Heart left ventricle (tissue), 16 donors: ENCODE measurements at places on chromosomes 11 and 22. TPM values are rescaled to one million over a fixed set of nuclear protein-coding genes. Genes with fewer than 3 reads are reported as not detected.

- H3K4me3 ChIP-seq, result peak overlapping the region; percentile 37
- DNase-seq, result no peak
- no peaks in the 10 kb centered on the region for H3K27me3 ChIP-seq
- peak overlapping the region; percentile 89 for H3K27ac ChIP-seq
- peaks cover 78% of the 10 kb centered on the region for H3K4me1 ChIP-seq
- no peaks in the 10 kb centered on the region for H3K36me3 ChIP-seq
These were observed 114.7 kb downstream of the RBFOX2 start for GRCh38 chr22:35913925-35914324.

- H3K27me3 ChIP-seq, result no peaks in the 10 kb centered on the region
- no peaks in the 10 kb centered on the region for H3K36me3 ChIP-seq
- no peak overlapping the region for H3K4me3 ChIP-seq
- H3K4me1 ChIP-seq, result no peaks in the 10 kb centered on the region
- no peak overlapping the region for H3K27ac ChIP-seq
- no peak for DNase-seq
These were observed 41.4 kb downstream of the MS4A2 start for GRCh38 chr11:60129853-60130252.

GRCh38 chr11:65863889-65864705, 3.9 kb downstream of the MUS81 start:
- H3K27me3 ChIP-seq, result no peaks in the 10 kb centered on the region
- DNase-seq, result no peak
- no peak overlapping the region for H3K4me3 ChIP-seq
- H3K27ac ChIP-seq, result no peak overlapping the region
- H3K4me1 ChIP-seq, result peaks cover 30% of the 10 kb centered on the region

The OR52I2 gene
- not detected for total RNA-seq

- no peak overlapping the region for H3K4me3 ChIP-seq
- H3K4me1 ChIP-seq, result peaks cover 20% of the 10 kb centered on the region
- no peaks in the 10 kb centered on the region for H3K27me3 ChIP-seq
These were observed 11.3 kb downstream of the TRIM66 start for GRCh38 chr11:8671193-8671612.

GRCh38 chr11:1565173-1565903, 6.7 kb downstream of the DUSP8 start:
- H3K27ac ChIP-seq, result no peak overlapping the region
- H3K4me3 ChIP-seq, result no peak overlapping the region
- DNase-seq, result no peak
- H3K4me1 ChIP-seq, result peaks cover 27% of the 10 kb centered on the region

DNA sequence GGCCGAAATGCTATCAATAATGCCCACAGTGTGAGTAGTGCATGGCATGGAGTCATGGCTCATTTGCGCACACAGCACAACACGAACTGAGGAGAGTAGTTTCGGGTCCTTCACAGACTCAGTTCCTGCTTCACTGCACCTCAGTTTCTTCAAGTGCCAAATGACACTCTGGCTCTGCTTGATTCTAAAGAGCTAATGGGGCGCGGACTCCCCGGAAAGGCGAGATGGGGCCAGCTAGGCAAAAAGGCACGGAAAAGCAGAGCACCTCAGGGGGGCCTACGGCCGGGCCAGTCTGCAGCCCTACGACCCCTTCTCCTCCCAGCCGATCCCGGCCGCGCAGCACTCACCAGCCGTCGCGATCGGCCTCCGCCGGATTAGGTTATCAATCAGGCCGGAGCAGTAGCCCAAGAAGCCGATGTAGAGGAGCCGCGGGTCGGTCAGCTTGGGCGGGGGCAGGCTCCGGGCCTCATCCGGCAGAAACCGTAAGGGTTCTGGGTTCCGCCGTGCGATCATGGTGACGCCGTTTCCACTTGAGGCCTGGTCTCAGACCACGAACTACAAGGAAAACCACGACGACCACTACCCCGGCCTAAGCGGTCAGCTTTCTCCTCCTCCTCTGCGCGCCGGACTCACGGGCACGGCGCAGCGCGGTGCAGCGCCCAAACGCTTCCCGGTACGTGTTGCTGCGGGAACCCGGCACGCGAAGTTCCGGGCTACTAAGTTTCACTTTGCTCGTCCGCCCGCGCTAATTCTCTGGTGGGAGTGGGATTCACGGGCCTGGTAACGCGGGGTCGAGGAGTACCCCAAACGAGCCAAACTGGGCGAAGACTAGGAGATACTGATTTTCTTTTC, at the start of gene NDUFC2:
TSS of gene NDUFC2 (minus strand) at position 631 of the 852 bp plus-strand sequence. CDS start at position 513, 118 bp downstream.
- H3K4me1 ChIP-seq, result peaks cover 15% of the 10 kb centered on the region
- H3K27me3 ChIP-seq, result no peaks in the 10 kb centered on the region
- H3K4me3 ChIP-seq, result peak within 1 kb of the TSS; percentile 89
- peak within 1 kb of the TSS; percentile 87 for H3K27ac ChIP-seq
- no peaks in the 10 kb centered on the region for H3K36me3 ChIP-seq

The ZBTB16 gene
- 122 TPM for total RNA-seq

GRCh38 chr22:49944399-49944891, 16.1 kb upstream of the PIM3 start:
- H3K36me3 ChIP-seq, result no peaks in the 10 kb centered on the region
- H3K27ac ChIP-seq, result no peak overlapping the region
- H3K4me3 ChIP-seq, result no peak overlapping the region
- no peaks in the 10 kb centered on the region for H3K27me3 ChIP-seq
- no peak for DNase-seq

The IL10RA gene
- total RNA-seq, result 4.4 TPM

DNA sequence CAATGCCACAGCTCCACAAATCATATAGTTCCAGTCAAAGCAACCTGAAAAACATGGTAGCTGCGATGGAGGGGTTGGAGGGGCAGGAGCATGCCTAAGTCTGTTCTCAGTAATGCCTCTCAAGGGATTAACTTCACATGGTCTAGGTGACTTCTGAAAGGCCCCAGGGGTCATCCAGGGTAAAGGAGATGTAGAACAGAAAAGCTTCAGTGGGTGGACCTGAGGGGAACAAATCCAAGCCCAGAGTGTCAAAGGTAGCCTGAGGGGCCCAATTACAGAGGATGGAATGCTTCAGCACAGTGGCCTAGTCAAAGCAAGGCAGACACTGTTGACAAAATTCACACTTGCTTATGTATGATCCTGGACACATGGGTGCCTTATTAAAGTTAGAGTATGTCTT, 23.3 kb downstream of the OR4D9 start:
- no peaks in the 10 kb centered on the region for H3K27me3 ChIP-seq
- no peaks in the 10 kb centered on the region for H3K4me1 ChIP-seq
- DNase-seq, result no peak
- no peaks in the 10 kb centered on the region for H3K36me3 ChIP-seq

The NLRP14 gene
- not detected for total RNA-seq

The IL17REL gene
- total RNA-seq, result not detected

DNA sequence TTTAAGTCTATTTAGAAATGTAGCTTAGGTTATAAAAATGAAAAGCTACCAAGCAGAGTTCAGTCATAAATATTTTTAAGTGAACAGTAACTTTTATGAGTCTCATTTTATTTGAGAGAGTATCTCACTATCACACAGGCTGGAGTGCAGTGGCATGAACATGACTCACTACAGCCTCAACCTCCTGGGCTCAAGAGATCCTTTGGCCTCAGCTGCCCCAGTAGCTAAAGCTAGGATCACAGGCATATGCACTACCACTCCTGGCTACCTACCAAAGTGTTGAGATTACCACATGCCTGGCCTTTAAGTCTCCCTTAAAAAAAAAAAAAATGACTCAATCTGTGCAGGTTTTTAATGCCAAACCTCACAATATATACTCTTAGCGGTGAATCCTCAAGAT, 34.7 kb upstream of the CLNS1A start:
- peaks cover 2% of the 10 kb centered on the region for H3K36me3 ChIP-seq
- H3K27ac ChIP-seq, result peak overlapping the region; percentile 23
- no peak for DNase-seq
- H3K4me1 ChIP-seq, result no peaks in the 10 kb centered on the region

- peaks cover 2% of the 10 kb centered on the region for H3K4me1 ChIP-seq
- DNase-seq, result no peak
- no peak overlapping the region for H3K27ac ChIP-seq
- no peaks in the 10 kb centered on the region for H3K27me3 ChIP-seq
These were observed 9.5 kb downstream of the JAML start for GRCh38 chr11:118215262-118215661.

The OR52A5 gene
- total RNA-seq, result not detected

GRCh38 chr11:44312876-44313275, 2.9 kb upstream of the ALX4 start:
- no peak overlapping the region for H3K4me3 ChIP-seq
- DNase-seq, result no peak
- H3K27me3 ChIP-seq, result peaks cover 87% of the 10 kb centered on the region
- peaks cover 26% of the 10 kb centered on the region for H3K4me1 ChIP-seq
- no peak overlapping the region for H3K27ac ChIP-seq

- no peaks in the 10 kb centered on the region for H3K36me3 ChIP-seq
- no peak for DNase-seq
- peaks cover 39% of the 10 kb centered on the region for H3K4me1 ChIP-seq
- no peak overlapping the region for H3K4me3 ChIP-seq
- H3K27ac ChIP-seq, result no peak overlapping the region
These were observed 68.8 kb downstream of the LRRC32 start for GRCh38 chr11:76601724-76602123.

DNA sequence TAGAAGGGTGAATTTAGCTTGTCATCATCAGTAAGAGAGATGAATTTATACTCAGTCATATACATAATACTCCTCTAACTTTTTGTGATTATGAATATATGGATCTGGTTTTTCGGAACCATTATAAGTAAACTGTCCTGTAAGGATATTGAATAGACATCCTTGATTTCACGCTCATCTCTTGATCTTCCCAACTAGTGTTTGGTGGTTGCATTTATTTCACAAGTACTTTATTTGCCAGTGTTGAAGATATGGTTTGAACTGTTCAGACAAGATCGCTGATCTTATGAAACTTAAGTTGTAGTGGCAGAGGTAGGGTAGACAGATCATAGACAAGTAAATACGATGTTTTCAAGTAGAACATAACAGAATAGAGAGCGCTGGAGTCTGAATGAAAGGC, 3.0 kb downstream of the FBXO7 start:
- H3K4me3 ChIP-seq, result no peak overlapping the region
- no peak overlapping the region for H3K27ac ChIP-seq
- peaks cover 8% of the 10 kb centered on the region for H3K4me1 ChIP-seq
- H3K27me3 ChIP-seq, result no peaks in the 10 kb centered on the region
- DNase-seq, result no peak

- no peaks in the 10 kb centered on the region for H3K27me3 ChIP-seq
- peaks cover 23% of the 10 kb centered on the region for H3K4me1 ChIP-seq
- no peak overlapping the region for H3K4me3 ChIP-seq
These were observed 1.9 kb upstream of the AP1B1 start for GRCh38 chr22:29390270-29390669.

DNA sequence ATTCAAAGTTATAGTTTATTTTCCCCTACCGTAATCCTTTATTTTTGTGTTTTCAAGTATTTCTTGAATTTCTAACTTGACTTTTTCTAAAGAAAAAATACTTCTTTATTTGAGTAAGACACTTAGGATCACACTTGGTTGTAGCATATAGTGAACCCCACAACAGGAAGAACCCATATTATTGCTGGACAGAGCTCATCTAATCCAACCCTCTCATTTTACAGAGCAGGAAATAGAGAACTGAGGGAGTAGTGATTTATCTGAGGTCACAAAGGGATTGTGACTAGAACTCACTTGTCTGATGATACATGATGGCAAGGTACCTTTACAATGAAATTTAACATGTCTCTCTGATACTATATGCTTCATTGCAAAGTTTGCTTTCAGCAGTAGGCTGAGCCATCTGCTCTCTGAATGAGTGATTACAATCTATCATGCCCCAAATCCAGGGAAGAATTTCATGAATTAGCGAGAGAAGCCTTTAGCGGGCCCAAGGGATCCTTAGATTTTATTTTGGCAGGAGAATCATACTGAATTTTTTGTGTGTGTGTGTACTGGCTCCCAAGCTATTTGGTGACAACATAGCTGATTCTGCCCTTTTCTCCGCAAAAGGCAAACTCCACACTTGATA, 9.8 kb downstream of the SLC17A6 start:
- no peaks in the 10 kb centered on the region for H3K36me3 ChIP-seq
- no peak for DNase-seq
- no peak overlapping the region for H3K27ac ChIP-seq
- peaks cover under 1% of the 10 kb centered on the region for H3K4me1 ChIP-seq
- no peak overlapping the region for H3K4me3 ChIP-seq

The TCN1 gene
- not detected for total RNA-seq

- no peak for DNase-seq
- no peaks in the 10 kb centered on the region for H3K36me3 ChIP-seq
- H3K4me3 ChIP-seq, result no peak overlapping the region
- H3K4me1 ChIP-seq, result peaks cover 6% of the 10 kb centered on the region
These were observed 213.3 kb downstream of the CADM1 start for GRCh38 chr11:115290893-115291292.

DNA sequence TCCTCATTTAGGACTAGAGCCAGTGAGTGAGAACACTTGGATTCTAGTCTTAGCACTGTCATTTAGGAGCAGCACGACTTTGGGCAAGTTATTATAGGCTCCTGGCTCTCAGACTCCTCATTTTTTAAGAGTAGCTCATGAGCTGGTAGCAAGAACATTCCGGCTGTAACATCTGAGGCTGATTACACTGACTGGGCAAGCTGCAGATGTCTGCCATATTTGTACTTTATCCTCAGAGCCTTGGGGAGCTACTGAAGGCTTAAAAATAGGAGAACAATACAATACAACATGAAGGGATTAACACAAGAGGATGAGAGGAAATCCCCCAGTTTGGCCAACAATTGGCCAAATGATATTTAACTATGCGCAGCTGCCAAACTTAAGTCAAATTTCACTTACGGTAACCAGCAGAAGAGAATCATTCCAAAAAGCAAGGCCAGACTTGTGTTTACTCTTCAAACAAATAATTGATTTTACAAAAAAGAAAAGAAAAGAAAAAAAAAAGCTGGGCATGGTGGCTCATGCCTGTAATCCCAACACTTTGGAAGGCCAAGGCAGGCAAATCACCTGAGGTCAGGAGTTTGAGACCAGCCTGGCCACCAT, 113.1 kb upstream of the ARHGAP42 start:
- H3K27ac ChIP-seq, result no peak overlapping the region
- H3K27me3 ChIP-seq, result no peaks in the 10 kb centered on the region
- no peak for DNase-seq
- no peaks in the 10 kb centered on the region for H3K36me3 ChIP-seq

GRCh38 chr11:35035894-35036408, 103.0 kb upstream of the CD44 start:
- no peak overlapping the region for H3K27ac ChIP-seq
- H3K4me3 ChIP-seq, result no peak overlapping the region
- DNase-seq, result no peak

The APOBEC3B gene
- 2.1 TPM for total RNA-seq

The CRELD2 gene
- 24.4 TPM for total RNA-seq

DNA sequence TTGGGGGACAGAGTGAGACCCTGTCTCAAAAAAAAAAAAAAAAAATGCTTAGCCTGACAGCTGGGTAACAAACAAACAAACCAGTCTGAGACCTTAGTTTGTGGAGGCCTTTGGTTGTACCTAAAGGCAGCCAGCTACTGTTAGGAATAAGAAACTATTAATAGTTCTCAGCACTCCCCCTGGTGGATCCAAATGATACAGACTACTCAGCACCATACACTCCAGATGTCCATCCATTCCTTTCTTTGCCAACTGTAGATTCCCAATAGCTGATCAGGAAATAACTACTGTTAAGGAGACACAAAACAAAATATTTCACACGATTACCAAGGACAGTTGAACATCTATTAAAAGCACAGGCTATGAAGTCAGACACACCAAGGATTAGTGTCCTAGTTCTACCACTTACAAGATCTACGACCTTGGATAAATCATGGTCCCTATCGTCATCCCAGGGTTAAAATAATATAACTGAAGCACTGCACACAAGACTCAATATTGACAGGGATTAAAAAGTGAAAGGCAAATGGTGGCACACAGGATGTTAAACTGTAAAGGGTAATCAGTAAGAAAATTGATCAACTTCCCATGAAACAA, 17.2 kb downstream of the CLDN25 start:
- H3K27ac ChIP-seq, result no peak overlapping the region
- no peak for DNase-seq
